ENCODE measurements at places on chromosomes 5 and 9.

- DNase-seq: no peak
These were observed 365.1 kb upstream of the TRPC7 start for GRCh38 chr5:136730426-136730825.

DNA sequence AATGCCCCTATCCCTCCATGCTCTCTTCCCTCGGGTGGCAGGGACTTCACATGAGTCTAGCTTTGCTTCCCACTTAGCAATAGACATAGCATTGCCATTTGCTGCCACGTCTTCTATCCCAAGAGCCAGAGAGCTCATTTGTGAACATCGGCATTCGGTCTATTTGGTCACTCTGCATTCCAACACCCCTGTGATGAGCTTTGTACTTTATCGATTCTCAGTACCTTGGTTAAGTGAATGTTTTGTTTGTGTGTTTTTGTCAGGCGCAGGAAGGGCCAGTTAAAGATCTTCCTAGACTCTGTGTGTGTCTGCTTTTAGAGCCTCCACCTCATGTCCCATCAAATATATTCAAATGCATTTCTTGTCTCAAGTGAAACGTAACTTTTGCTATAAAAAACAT is 141.7 kb downstream of the TARS1 start:
- no peak for DNase-seq

DNA sequence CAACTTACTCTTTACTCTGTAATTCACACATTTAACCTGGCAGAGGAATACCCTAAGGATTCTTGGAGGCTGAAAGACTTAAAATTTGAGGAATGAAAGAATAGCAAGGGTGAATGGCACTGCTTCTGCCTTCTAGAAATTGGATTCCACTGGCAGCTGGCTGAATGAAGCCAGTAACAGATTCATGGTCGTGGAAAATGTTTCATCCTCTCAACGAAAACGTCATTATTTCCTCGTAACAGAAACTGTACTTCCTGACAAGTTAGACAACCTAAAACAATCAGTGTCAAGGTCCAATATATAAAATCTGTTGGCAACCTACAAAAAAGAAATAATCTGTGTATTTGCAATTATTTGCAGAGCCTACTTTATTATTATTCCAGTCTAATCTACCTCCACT is 39.7 kb downstream of the BNC2 start:
- DNase-seq: no peak

GRCh38 chr9:132942541-132943182 is 1.8 kb downstream of the TSC1 start:
- no peak for DNase-seq

DNA sequence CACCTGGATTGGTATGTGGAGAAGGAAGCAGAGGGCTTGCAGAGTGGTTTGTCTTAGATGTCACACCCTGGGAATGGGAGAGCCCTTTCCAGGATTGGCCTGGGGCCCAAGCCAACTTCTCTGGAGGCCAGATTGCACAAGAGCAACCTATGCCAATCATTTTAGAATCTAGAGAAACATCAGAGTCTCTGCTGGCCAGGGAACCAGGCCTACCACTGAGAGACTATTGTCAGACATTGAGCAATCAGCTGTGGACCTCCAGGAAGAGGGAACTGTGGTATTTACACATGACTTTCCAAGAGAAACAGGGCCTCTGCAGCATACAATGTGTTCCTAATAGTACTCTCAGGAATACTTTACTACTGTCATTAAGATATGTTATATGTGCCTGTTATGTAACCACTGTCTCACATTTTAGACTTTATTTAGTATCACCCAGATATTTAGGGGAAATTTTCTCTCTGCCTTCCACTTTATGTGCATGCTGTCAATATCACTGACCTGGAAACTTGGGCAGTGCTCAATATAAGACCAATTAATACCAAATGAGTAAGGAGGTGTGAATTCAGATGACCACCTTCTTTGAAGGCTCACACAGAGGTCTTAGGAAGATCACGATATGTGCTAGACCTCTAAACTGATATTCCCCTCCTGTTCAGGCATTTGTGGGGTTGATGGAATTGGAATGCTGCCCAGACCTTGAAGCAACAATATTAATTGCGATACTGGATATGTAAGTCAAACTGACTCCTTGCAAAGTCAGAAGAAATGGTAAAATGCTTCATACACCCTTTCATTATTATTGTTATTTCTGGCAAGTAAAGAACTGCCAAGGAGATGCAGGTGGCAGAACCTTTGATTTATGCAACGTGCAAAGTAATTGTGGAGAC is 20.5 kb upstream of the CCL28 start:
- no peak for DNase-seq

DNA sequence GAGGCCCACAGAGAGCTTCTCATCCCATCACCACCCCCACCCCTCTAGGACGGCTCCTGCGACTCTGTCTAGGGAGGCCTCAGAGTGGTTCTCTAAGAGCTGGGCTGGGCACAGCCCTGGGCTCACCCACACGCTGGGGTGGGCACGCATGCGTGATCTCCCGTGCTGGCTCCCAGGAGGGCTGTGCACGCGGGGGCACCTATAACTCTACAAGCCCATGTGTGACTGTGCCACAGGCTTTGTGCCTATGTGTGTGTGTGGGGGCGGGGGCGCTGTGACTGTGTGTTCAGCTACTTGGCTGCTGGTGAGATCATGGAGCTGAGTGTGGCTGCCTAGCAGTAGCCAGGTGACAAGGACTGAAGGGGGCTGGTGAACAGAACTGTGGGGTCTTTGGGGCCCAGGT is 32.2 kb downstream of the NDUFA8 start:
- DNase-seq: no peak

GRCh38 chr5:887947-888637 is 4.5 kb downstream of the BRD9 start:
- no peak for DNase-seq

GRCh38 chr5:172002310-172002709 is 4.1 kb downstream of the FBXW11 start:
- no peak for DNase-seq

- DNase-seq: no peak
These were observed 599.9 kb downstream of the RAB3C start for GRCh38 chr5:59182760-59183159.

- DNase-seq: no peak
These were observed 180.6 kb downstream of the DEPDC1B start for GRCh38 chr5:60519372-60519771.

- no peak for DNase-seq
These were observed 58.6 kb downstream of the STARD4 start for GRCh38 chr5:111453747-111454146.

DNA sequence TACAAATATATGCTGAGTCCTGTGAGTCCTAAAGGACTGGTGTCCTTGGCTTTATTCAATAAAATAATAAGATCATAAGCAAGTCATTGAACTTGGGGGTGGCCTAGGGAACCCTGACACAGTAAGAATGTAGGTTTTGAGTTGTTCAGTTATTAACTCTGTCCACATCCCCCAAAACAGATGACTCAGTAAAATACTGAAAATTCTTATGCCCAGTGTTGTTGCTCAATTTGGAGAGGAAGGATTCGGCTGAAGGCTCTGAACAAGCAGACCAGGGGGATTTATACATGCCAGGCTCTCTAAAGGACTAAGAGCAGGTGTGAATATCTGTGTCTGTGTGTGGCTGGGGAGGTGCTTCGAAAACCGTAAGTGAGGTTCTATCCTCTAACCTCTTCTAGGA is 173.7 kb downstream of the RMI1 start:
- no peak for DNase-seq

GRCh38 chr5:11174591-11174990 is 413.6 kb upstream of the DAP start:
- DNase-seq: no peak

Data from GM13977 (cell line).